Stimulated activated naive CD4-positive, alpha-beta T cell (primary cell): ENCODE measurements at places on chromosomes 5 and 9.

GRCh38 chr5:126855266-126855665 is 78.3 kb downstream of the LMNB1 start:
- DNase-seq, result no peak

DNA sequence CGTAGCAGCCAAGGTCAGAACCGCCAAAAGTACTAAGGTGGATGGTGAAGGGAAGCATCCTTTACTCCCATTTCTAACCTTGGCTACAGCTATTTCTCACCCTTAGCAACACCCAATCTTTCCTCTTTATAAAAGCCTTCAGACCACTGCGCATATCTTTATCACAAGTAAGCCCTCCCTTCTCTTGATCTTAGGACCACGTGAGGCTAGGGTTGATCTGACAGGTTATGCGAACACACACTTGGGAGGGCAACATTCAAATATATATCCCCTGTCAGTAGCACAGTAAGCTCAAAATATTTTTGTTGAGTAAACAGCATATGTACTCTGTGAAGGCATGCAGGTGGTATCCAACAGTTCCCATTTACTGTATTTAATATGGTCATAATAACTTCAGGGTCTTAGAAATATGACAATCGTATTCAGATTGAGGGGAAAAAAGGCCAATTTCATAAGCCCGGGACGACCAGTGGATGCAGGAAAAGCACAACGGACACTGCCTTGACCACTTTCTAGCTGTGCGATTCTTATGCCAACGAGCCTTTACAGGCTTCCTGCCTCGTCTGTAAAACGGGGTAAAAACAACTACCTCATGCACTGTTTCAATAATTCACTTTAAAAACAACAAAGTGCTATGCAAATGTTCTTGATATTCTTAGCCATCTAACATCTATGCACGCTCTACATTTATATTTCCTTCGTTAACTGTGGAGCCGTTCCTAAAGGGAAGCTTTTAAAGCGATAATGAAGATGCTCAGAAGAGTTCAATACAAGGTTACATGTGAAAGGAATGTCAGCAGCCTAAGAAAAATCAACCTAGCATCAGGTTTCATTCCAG is 1.3 kb downstream of the ARSB start:
- no peak for DNase-seq

DNA sequence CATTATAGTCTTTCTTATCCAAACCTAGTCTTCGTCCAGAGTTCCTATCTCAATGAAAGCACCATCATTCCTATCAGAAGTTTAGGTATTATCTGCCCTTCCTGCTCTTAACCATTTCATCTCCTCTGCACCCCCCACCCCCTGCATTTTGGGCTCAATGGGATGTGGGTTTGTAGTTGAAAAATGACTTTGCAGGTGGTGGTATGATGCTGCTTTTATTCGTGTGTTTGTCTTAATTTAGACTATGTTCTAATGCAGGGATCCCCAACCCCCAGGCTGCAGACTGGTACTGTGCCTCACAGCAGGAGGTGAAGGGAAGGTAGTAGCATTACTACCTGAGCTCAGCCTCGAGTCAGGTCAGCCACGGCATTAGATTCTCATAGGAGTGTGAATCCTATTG is 49.4 kb upstream of the ZNF608 start:
- DNase-seq, result no peak

- DNase-seq, result no peak
These were observed 92.1 kb downstream of the CAVIN4 start for GRCh38 chr9:100669968-100670367.

- DNase-seq, result no peak
These were observed 17.5 kb upstream of the GPX3 start for GRCh38 chr5:151002681-151003502.

DNA sequence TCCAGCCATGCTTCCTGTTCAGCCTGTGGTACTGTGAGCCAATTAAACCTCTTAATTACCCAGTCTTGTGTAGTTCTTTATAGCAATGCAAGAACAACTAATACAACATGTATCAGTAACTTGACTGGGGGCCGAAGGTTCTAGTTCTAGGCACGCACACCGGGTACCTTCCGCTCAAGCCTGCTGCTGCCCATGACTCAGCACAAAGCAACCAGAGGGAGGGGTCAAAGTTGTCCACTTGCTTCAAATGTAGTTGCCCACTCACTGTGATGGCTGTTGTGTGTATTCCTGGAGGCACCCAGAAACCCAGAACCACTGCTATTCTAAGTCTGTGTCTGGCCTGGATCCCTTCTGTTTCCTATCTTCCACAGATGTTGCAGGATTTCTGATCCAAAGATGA is 222.6 kb downstream of the FRMD3 start:
- DNase-seq, result no peak

GRCh38 chr5:176632745-176633144 is 2.3 kb downstream of the EIF4E1B start:
- DNase-seq, result no peak

DNA sequence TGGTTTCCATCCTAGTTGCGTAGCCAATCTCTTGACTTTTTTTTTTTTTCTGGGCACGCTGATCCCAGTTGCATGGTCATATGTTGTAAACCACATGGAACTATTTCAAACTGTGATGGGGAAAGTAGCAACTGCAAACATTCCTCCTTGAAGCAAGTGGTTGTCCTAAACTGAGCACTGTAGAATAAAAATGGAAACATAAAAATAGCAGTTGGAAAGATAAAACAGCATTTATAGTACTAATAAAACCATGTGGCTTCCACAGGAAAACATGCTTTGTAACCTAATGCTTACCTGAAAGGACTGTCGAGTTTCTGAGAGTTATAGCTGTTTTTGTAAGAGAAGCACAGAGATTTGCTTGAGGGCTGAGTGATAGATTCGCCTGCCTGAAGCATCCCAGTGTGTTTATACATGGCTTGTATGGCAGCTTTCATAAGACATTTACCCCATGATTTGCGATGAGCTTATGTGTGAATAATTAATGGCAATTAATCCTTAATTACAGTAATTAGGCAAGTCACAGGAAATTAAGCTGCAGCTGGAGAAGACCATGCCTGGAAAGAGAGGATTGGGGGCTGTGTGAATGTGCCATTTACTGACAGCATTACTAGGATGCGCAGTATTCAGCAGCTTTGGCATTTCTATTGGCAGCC is 136.5 kb downstream of the PBX3 start:
- no peak for DNase-seq

DNA sequence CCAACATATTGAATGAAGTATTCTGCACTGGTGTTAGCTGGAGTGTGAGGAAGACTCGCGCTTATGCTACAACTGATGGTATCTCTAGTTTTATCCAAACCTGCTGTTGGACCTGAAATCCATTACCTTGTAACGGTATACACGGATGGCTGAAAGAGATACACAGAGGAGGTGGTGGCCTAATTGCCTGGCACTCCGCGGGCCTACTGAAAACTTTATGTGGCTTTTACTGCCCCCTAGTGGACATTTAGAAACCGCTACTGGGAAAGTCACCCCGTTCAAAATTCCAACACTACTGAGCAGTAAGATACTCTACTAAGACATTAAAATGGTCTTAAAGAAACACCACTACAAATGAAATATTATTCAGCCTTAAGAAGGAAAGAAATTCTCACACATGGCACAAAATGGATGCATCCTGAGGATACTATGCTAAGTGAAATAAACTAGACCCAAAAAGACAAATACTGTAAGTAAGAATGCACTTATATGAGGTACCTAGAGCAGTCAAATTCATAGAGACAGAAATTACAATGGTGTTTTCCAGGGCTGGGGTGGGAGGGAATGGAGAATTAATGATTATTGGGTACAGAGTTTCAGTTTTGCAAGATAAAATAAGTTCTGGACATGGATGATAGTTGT is 100.4 kb downstream of the TTLL11 start:
- no peak for DNase-seq

GRCh38 chr9:99182356-99182755 is 39.4 kb downstream of the ALG2 start:
- no peak for DNase-seq

- DNase-seq, result no peak
These were observed 16.8 kb downstream of the ALDOB start for GRCh38 chr9:101418518-101419430.
